ENCODE measurements at places on chromosomes 6 and 20.
A peak's percentile ranks its signal among the peaks of the same experiment; 100 is the strongest.

DNA sequence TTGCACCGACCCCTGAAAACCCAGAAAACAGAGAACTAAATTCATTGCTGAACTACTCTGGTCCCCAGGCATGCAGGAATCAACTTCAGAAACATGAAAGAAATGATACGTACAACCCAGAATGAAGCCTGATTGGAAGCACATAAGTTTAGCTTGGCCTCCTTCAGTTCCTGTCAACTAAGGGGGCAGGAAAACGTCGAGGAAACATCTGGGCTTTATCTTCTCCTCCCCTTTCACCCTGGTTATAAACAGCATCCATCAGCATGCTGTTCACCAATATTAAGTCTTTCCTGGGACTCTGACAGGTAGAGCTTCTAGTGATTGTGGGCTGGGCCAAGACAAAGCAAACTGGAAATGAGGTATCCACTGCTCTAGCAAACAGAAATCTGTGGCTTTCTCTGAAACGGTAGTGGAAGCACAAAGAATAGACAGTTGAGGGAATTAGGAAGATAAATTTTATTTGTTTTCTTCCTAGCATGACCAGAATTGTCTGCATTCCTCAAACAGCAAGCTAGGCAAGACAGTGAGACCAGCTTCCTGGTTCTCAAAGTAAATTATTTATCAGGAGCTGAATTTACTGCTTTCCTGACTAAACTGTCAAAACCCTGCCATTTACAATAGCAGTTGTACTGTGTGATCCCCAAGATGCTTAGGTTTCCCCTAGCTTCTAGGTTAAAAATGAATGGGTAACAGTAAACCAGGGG lies 134.4 kb downstream of the PTPRT start:
- no peak overlapping the region for H3K27ac ChIP-seq
- H3K36me3 ChIP-seq, result no peaks in the 10 kb centered on the region
- no peaks in the 10 kb centered on the region for H3K4me1 ChIP-seq

GRCh38 chr20:46357030-46357514 lies 48.8 kb upstream of the CDH22 start:
- peak overlapping the region; percentile 39 for H3K27ac ChIP-seq
- H3K27me3 ChIP-seq, result no peaks in the 10 kb centered on the region
- DNase-seq, result no peak
- peak overlapping the region; percentile 31 for H3K4me3 ChIP-seq
- H3K4me1 ChIP-seq, result peaks cover 54% of the 10 kb centered on the region

GRCh38 chr6:169577974-169578373 lies 123.9 kb downstream of the WDR27 start:
- H3K27me3 ChIP-seq, result no peaks in the 10 kb centered on the region
- no peak overlapping the region for H3K27ac ChIP-seq
- no peak for DNase-seq
- H3K4me3 ChIP-seq, result no peak overlapping the region
- peaks cover 2% of the 10 kb centered on the region for H3K4me1 ChIP-seq

GRCh38 chr6:55445648-55446204 lies 118.5 kb downstream of the GFRAL start:
- no peaks in the 10 kb centered on the region for H3K4me1 ChIP-seq
- no peaks in the 10 kb centered on the region for H3K27me3 ChIP-seq
- H3K36me3 ChIP-seq, result no peaks in the 10 kb centered on the region
- no peak for DNase-seq
- H3K4me3 ChIP-seq, result no peak overlapping the region

GRCh38 chr6:25188232-25188631 lies 90.9 kb upstream of the CARMIL1 start:
- DNase-seq, result no peak
- H3K27ac ChIP-seq, result no peak overlapping the region
- H3K27me3 ChIP-seq, result peaks cover 52% of the 10 kb centered on the region
- H3K36me3 ChIP-seq, result peaks cover 2% of the 10 kb centered on the region
- H3K4me3 ChIP-seq, result no peak overlapping the region

DNA sequence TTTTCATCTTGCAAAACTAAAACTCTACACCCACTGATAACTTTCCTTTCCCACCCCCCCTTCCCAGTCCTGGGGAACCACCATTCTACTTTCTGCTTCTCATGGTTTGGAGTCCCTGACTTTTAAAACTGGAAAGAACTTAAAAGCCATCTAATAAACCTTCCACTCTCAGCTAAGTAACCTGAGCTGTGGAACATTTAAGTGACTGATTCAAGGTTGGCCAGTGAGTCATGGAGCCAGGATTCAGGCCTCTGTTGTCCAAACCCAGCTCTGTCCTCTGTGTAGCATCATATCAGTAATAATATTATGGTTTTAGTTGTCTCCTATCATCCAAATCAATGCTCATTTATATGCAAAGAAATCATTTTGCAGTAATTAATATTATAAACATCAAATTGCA lies 176.0 kb upstream of the NT5E start:
- H3K27me3 ChIP-seq, result no peaks in the 10 kb centered on the region
- DNase-seq, result no peak
- no peaks in the 10 kb centered on the region for H3K36me3 ChIP-seq
- no peaks in the 10 kb centered on the region for H3K4me1 ChIP-seq
- H3K4me3 ChIP-seq, result no peak overlapping the region

DNA sequence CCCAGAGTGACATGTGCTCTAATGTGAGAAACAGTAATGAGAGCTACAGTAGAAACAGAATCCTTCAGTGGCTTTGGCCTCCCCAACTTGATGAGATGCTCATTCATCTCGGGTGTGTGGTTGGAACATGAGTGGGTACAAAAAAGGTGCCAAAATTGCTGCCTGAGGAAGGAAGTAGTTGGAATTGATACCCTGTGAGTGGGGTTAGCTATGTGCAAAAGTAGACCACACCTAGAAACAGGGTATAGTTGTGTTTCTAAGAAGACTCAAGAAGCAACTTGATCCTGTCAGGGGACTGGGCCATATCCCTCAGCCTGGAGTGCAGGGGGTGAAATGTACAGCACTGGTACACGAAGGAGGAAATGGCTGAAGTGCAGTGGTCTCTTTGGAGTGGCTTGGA lies 206.4 kb upstream of the SUPT3H start:
- H3K4me3 ChIP-seq, result no peak overlapping the region
- H3K27ac ChIP-seq, result peak overlapping the region; percentile 95
- peaks cover 43% of the 10 kb centered on the region for H3K4me1 ChIP-seq
- H3K27me3 ChIP-seq, result no peaks in the 10 kb centered on the region

Measured in T-helper 17 cell (primary cell).